Gastrocnemius medialis (tissue), 4 donors: ENCODE measurements at places on chromosomes 4 and X. TPM values are rescaled to one million over a fixed set of nuclear protein-coding genes. Genes with fewer than 3 reads are reported as not detected.

MAML3 gene
- 1.4 TPM for total RNA-seq

DNA sequence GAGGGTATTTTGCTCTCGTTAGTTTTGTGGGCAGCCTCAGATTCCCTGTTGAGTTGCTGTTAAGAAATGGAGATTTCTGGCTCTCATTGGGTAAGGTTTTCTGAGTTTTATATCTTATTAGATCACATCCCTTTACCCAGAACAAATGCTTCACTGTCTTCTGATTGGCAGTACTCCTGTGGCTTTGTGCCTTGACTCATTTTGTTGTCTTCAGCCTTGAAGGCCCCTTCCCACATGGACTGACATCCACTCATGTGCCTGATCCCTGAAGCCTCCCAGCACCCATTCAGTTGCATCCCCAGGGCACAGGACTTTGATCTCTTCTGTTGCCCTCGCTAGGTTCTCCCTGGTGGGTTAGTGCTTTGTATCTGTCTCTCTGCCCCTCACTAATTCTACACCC is 10.4 kb downstream of the MED28 start:
- no peak overlapping the region for H3K4me3 ChIP-seq
- peak overlapping the region; percentile 98 for H3K27ac ChIP-seq
- DNase-seq = no peak
- peaks cover 98% of the 10 kb centered on the region for H3K36me3 ChIP-seq
- H3K27me3 ChIP-seq = no peaks in the 10 kb centered on the region
- peaks cover 69% of the 10 kb centered on the region for H3K4me1 ChIP-seq

- H3K27ac ChIP-seq = no peak overlapping the region
- DNase-seq = no peak
- H3K4me3 ChIP-seq = no peak overlapping the region
- no peaks in the 10 kb centered on the region for H3K4me1 ChIP-seq
- no peaks in the 10 kb centered on the region for H3K27me3 ChIP-seq
These were observed 70.3 kb downstream of the TMEM154 start for GRCh38 chr4:152609481-152609880.

GRCh38 chr4:140757232-140757630 is 1.0 kb upstream of the TBC1D9 start:
- H3K27me3 ChIP-seq = peaks cover 7% of the 10 kb centered on the region
- DNase-seq = no peak
- no peaks in the 10 kb centered on the region for H3K4me1 ChIP-seq
- H3K27ac ChIP-seq = peak overlapping the region; percentile 80
- peak overlapping the region; percentile 75 for H3K4me3 ChIP-seq
- no peaks in the 10 kb centered on the region for H3K36me3 ChIP-seq

DSPP gene
- not detected for total RNA-seq

GRCh38 chrX:139720136-139720535 is 12.2 kb upstream of the MCF2 start:
- no peak overlapping the region for H3K27ac ChIP-seq
- H3K4me1 ChIP-seq = no peaks in the 10 kb centered on the region
- DNase-seq = no peak
- H3K27me3 ChIP-seq = no peaks in the 10 kb centered on the region
- no peaks in the 10 kb centered on the region for H3K36me3 ChIP-seq

DNA sequence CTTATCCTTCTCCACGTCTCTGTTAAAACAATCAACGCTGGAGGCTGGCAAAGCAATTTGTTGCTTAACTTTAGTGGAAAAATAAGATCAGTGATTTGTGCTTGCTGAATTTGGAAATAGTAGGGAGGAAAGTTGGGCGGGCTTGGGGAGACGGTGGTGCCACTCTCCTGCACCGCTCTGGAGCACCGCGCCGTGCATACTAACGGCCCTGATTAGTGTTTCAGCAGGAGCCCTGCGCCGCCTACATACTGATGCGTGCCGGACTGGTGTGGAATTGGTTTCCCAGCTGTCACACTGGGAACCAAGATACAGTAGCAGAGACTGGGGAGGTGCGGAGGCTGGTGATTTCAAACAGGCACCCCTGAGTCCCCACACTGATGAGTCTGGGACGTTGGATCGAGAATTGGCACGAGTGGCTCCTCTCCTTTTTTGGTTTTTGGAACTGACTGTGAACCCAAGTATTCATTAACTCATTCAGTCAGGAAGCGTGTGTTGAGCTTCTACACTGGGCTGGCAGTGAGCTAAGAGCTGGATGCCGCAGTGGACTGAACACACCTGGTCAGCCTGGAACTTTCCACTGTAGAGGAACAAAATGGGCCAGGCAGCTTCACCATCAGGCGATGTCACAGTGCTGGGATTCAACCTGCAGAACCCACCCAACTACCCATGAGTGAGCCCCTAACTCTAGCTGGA is 29.0 kb upstream of the PSAPL1 start:
- no peaks in the 10 kb centered on the region for H3K4me1 ChIP-seq
- no peak for DNase-seq
- H3K27ac ChIP-seq = no peak overlapping the region
- H3K27me3 ChIP-seq = peaks cover 22% of the 10 kb centered on the region

GRCh38 chr4:7186516-7187167 is 5.7 kb upstream of the SORCS2 start:
- H3K27me3 ChIP-seq = peaks cover 5% of the 10 kb centered on the region
- no peak overlapping the region for H3K4me3 ChIP-seq
- no peak overlapping the region for H3K27ac ChIP-seq

- H3K27ac ChIP-seq = no peak overlapping the region
- no peaks in the 10 kb centered on the region for H3K36me3 ChIP-seq
- no peaks in the 10 kb centered on the region for H3K27me3 ChIP-seq
- no peak for DNase-seq
These were observed 88.3 kb downstream of the CC2D2A start for GRCh38 chr4:15557786-15558550.

DNA sequence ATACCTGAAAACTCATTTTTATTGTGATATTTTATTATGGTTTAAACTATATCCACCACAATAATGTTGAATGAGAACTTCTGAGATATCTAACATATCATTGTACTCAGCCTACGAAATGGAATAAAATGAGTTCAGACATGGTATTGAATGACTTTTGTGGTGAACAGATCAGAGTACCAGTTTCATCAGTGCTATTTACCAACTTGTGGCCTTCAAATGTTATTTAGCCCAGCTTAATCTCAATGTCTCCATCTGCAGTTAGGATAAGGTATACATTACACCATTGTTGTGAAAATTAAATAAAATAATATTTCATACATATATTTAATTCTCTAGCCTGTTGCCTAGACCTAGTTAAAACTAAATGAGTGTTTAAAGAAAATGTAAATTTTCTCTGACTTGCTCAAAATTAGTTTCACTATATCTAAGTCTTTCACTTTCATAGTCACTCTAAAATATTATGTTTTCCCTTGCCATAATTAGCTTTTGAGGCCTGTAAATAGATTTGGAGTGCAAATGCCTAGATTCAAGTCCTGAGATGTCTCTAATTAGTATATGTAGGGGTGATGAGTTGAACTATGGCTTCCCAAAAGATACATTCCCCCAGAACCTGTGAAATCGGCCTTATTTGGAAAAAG is 594.2 kb downstream of the STPG2 start:
- no peaks in the 10 kb centered on the region for H3K4me1 ChIP-seq
- no peak for DNase-seq
- no peaks in the 10 kb centered on the region for H3K27me3 ChIP-seq
- no peak overlapping the region for H3K4me3 ChIP-seq

VCX3A gene
- total RNA-seq = not detected

DNA sequence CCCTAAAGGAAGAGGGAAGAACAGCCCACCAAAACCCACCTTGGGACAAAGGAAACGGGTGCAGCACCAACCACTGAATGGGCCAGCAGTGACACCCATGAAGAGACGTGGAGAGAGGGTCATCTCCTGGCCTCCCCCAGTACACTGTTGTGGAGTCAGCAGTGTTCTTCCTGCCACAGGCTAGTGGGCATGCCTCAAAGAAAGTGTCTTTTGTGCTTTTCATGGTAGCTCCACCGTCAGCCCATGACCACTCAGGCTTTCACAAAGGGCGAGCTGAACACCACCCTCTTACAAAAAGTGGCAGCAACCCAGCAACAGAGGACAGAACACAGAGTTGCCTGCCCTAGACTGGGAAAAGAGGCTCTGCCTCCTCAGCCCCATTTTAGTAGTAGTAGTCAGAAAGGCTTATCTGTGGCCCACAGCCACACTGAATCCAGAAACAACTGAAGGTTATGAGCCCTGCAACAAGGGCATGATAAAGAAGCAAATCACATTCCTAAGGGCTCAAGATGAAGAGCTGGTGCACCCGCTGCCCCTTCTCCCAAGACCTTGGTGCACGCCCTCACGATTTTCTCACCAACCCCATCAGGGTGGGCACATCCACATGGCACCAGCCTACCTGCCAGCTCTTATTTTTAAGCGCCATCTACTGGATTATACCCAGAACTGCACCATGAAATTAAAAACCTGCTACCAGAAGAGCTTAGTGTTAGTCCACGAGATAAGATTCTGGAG is 53.1 kb downstream of the RAB28 start:
- H3K27ac ChIP-seq = no peak overlapping the region
- DNase-seq = no peak
- no peaks in the 10 kb centered on the region for H3K36me3 ChIP-seq
- H3K4me1 ChIP-seq = peaks cover 4% of the 10 kb centered on the region
- no peaks in the 10 kb centered on the region for H3K27me3 ChIP-seq
